ENCODE measurements at places on chromosomes 2 and 18.
A peak's percentile ranks its signal among the peaks of the same experiment; 100 is the strongest.

- DNase-seq = no peak
These were observed 1361.6 kb upstream of the CHAC2 start for GRCh38 chr2:52405980-52406379.

- DNase-seq = no peak
These were observed 32.7 kb downstream of the TMEM131 start for GRCh38 chr2:97963079-97963406.

DNA sequence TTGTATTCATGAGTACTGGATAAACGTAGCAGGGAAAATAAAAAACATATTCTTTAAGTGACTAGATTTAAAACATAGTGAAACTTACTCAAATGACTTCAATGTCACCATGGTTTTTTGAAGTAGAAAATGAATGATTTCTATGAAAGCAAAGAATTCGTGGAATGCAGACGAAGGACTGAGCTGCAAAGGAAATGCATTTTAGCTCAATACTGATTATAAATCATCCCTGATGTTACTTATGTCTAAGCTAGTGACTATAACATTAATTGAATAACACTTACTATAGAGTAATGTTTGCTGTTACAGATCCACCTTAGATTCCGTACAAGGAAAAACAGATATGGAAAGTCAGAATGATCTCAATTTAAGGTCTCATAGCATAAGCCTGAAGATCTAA lies 1257.7 kb upstream of the CDH2 start:
- no peak for DNase-seq

- no peak for DNase-seq
These were observed 106.9 kb downstream of the SP3 start for GRCh38 chr2:173858291-173858731.

DNA sequence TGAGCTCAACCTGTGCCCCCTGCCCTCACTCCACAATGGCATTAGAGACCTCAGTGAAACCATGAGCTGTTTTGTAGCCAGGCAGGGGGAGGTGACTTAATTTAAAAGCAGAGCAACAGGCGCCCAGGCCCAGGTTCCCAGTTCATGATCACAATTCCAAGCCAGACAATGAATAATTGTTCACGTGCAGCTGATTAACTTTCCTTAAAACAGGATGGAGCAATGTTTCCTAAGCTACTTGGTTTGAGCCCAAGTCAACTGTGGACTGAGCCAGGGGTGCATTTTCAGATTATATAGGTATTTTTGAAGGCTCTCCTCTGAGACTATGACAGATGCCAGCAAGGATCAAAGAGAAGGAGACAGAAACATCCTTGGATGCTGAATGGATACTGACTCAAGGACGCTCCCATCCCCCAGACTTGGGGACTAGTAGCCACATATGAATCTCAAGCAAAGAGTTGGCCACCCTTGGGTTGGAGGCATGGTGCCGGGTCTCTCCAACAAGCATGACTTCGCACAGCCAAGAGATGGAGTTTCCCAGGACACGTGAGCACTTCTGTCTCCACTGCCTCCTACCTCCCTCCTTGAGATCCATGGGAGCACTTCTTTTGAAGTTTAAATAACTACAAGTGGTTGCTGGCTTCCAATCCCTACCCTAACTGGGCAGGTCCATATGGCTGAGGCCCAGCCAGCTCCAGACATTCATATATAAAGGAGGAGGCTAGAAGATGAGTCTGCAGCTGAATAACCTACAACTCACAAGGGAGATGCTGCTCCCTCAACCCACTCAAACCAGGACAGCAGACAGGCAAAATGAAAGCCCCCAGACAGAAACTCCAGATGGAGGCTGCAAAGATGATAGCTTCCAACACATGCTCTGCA lies 12.7 kb downstream of the SMAD7 start:
- DNase-seq = no peak

GRCh38 chr2:147297820-147298219 lies 547.0 kb upstream of the ACVR2A start:
- DNase-seq = no peak

GRCh38 chr2:20190170-20190569 lies 34.8 kb downstream of the SDC1 start:
- no peak for DNase-seq

- DNase-seq = no peak
These were observed 11.4 kb downstream of the UBE2F start for GRCh38 chr2:237978058-237978712.

DNA sequence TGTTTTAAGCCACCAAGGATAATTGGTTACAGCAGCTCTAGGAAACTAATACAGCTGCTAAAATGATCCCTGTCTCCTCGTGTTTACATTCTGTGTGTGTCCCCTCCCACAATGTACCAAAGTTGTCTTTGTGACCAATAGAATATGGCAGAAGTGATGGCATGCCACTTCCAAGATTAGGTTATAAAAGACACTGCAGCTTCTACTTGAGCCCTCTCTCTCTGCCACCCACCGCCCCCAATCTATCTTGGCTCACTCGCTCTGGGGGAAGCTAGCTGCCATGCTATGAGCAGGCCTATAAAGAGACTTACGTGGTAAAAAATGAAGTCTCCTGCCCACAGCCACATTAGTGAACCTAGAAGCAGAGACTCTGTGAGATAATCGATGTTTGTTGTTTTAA lies 3.5 kb upstream of the IL1F10 start:
- no peak for DNase-seq

- DNase-seq = no peak
These were observed 9.1 kb downstream of the SMIM21 start for GRCh38 chr18:75418293-75419005.

DNA sequence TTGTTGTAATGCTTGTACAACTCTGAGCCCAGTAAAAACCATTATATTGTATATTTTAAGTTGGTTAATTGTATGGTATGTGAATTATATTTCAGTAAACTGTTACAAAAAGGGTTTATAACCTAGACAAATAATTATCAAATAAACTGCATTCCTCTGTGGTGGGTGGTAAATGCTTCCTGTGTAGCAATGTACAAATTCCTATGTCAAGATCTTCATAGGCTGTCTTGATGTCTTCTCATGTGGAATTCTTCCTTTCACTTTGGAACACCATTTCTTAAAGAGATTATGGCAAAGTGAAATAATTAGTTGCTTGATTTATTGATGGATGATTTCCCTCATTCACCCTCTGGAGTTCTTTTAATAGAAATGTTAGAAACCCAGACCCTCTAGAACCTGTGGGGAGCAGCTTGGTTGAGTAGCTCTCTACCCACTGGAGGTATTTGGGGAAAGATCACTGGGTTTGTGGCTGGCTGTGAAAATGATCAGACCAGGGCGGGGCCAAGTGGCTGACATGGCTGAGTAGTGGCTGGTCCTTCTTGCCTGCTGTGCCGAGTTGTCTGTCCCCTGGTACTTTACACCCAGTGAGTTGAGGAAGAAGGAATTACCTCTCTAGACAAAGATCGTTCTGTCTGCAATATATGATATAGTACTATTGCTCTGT lies 22.4 kb upstream of the MGAT5 start:
- DNase-seq = no peak

GRCh38 chr2:189927823-189928222 lies 134.7 kb downstream of the MSTN start:
- DNase-seq = no peak

- DNase-seq = peak; percentile 66
These were observed 2.3 kb upstream of the PLEK start for GRCh38 chr2:68362749-68363148.

GRCh38 chr2:174593574-174594203 lies 3.9 kb downstream of the WIPF1 start:
- peak; percentile 88 for DNase-seq

DNA sequence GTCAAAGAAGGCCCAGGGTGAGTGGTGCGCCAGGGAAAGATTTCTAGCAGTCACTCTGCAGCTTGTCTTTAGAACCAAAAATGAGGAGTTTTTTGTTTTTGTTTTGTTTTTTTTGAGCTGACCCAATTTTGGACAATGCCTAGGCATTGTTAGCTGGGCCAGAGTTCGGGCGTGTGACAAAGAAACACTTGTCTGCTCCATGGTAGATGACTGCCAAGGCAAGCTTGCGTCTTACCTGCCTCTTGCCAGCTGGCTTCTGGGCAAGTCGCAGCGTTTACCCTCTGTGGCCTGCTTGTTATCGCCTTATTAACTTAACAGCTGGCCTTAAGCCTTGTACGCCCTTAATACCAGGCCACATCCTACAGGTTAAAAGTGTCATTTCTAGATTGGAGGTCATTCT lies 114.3 kb downstream of the GALNT1 start:
- no peak for DNase-seq

- no peak for DNase-seq
These were observed 533.9 kb upstream of the CRIM1 start for GRCh38 chr2:35821675-35822074.

DNA sequence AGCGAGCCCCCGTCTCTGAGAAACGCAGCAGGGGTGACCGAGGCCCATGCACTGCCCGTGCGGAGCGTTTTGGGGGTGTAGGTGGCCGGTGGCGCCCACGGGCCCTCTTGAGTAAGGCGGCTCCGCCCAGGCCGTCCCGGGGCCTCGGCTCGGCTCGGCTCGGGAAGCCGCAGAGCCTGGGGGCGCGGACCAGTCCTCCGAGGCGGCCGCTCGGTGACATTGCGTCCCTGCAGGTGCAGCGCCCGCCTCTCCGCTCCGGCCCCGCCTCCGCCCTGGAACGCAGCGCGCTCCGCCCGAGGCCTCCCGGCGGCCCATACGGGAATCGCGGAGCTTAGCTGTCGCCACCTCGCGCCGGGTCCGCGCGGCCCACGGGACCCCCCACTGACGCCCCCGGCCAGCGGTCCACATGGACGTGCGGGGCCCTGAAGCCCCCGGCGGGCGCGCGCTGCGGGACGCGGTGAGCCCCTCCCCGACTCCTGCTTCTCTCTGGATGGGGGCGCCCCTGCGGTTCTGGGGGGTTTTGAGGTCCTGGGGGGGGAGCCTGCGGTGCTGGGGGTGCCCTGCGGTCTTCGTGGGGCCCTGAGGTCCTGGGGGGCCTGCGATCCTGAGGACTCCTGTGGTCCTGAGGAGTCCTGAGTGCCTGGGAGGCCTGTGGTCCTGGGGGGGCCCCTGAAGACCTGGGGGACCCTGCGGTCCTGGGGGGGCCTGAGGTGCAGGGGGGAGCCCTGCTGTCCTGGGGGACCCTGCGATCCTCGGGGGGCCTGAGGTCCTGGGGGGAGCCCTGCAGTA lies at the start of gene HSBP1L1:
Gene HSBP1L1, plus strand, starts transcription at position 314 of the 789 bp plus-strand sequence. Its CDS starts 93 bp downstream, at position 407.
- DNase-seq = peak; percentile 35

DNA sequence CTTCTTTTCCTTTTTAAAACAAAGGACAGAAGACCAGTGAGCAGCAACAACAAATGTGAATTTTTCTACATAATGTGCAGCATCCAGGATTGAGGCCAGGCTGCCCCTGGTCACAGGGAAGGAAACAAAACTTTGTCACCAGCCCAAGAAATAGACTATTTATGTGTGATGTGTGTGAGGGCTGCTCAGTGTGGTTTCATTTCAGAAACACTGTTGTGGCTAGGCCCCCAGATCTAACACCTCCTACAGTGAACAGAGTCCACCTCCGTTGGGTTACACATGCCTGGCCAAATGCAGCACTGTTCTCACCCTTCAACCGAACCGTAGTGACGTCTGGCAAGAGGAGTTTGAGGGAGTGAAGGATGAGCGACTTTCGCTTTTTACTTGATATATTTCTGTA lies 146.3 kb upstream of the RIOK3 start:
- DNase-seq = no peak

DNA sequence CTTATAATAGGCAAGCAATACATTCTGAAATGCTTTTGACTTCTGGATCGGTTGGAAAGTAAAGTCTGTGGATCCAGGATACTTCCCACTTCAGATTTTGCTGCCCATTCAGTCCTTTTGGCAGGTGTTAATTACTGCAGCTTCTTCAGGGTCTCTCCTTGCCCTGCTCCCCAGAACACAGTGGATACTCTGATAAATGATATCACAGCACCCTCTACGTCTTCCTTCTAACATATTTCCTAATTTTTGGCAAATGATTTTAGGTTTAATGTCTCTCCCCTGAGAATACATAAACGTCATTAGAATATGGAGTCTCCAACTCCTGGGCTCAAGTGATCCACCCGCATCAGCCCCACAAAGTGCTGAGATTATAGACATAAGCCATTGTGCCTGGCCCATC lies 249.8 kb downstream of the NYAP2 start:
- no peak for DNase-seq

DNA sequence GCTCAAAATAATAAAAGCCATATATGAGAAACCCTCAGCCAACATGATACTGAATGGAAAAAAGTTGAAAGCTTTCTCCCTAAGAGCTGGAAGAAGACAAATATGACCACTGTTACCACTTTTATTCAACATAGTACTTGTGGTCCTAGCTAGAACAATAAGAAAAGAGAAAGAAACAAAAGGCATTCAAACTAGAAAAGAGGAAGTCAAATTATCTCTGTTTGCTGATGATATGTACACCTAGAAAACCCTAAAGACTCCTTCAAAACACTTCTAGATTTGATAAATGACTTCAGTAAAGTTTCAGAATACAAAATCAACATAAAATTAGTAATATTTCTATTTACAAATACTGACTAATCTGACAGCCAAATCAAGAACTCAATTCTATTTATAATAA lies 328.8 kb upstream of the GCFC2 start:
- DNase-seq = no peak

- DNase-seq = peak; percentile 28
These were observed 2.4 kb upstream of the CHST10 start for GRCh38 chr2:100419915-100420314.

- DNase-seq = no peak
These were observed 1490.2 kb upstream of the SLC39A10 start for GRCh38 chr2:194166818-194167217.

GRCh38 chr2:41957431-41957830 lies 90.4 kb upstream of the PKDCC start:
- no peak for DNase-seq

GRCh38 chr2:56132138-56132537 lies 51.7 kb upstream of the CCDC85A start:
- peak; percentile 25 for DNase-seq

DNA sequence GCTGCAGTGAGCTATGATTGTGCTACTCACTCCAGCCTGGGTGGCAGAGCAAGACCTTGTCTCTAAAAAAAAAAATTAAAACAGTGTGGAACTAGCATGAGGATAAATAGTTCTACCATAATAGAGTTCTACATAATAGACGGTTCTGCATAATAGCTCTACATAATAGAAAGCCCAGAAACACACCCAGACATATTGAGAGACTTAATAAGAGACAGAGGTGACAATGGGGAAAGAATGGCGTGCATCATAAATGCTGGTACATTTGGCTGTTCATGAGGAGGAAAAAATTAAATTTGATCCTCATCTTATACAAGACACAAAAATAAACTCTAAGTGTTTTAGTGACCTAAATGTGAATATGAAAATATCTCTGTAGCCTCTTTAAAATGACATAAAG lies 58.5 kb downstream of the PTRHD1 start:
- no peak for DNase-seq

- DNase-seq = no peak
These were observed 172.5 kb downstream of the MYO1B start for GRCh38 chr2:191417746-191418145.
